ENCODE measurements at places on chromosomes 6 and 20.

DNA sequence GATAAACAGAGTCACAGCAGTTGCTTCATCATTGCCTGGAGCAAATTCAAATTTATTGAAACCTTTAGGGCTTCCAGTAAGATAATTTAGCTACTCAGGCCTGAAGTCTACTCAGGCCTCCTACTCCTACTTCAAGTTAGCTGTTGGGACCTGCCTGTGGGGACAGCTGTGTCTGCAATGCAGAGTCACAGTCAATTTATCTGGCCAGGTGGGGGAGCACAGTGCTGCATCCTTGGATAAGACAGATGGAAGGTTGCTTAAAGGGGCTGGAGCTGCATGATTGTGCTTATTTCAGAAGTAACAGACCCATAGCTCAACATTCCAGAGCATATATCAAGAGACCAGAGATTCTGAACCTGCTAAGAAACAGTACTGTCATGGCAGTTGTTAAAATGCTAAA is 932.1 kb downstream of the QKI start:
- DNase-seq: no peak

- no peak for DNase-seq
Measured at GRCh38 chr6:24838994-24839393, 40.3 kb upstream of the ARMH2 start.

DNA sequence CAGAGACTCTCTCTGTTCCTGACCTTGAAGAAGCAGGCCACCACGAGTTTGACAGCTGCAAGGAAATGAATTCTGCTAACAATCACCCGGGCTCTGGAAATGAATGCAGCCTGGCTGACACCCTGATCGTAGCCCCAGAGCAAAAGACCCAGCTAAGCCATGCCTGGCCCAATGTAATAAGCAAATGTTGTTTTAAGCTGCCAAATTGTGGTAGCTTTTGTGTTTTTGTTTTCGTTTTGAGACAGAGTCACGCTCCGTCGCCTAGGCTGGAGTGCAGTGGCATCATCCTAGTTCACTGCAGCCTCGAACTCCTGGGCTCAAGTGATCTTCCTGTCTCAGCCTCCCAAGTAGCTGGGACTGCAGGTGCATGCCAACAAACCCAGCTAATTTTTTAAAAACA is 3.3 kb upstream of the OXT start:
- no peak for DNase-seq

GRCh38 chr20:7856756-7857155 is 83.5 kb downstream of the HAO1 start:
- no peak for DNase-seq

- DNase-seq: no peak
Measured at GRCh38 chr20:58791286-58791685, 59.4 kb downstream of the GNAS-AS1 start.

GRCh38 chr20:48717095-48717672 is 110.6 kb downstream of the PREX1 start:
- DNase-seq: no peak

DNA sequence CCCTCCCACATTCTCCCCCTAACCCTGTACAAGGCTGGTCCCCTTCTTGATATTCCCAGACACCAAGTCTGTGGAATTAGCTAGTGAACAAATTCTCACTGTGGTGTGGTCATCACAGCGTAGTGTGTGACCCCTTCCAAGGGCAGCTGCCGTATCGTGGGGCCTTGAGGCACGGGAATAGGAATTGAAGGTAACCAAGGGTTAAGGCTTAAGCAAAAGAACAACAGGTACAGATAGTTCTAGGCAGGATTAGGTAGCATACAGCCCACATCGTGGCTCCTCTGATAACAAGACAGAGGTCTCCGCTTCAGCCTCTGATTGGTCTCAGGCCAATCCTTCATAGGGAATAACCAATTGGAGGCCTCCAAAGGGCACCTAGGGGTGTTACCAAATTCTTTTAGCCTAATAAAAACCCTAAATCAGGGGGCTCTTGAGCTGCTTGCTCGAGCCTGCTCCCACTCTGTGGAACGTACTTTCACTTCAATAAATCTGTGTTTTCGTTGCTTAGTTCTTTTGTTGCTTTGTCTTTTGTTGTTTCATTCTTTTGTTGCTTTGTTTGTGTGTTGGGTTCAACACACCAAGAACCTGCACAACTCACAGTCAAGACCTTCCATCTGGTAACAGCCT is 64.7 kb downstream of the GPR6 start:
- DNase-seq: no peak

DNA sequence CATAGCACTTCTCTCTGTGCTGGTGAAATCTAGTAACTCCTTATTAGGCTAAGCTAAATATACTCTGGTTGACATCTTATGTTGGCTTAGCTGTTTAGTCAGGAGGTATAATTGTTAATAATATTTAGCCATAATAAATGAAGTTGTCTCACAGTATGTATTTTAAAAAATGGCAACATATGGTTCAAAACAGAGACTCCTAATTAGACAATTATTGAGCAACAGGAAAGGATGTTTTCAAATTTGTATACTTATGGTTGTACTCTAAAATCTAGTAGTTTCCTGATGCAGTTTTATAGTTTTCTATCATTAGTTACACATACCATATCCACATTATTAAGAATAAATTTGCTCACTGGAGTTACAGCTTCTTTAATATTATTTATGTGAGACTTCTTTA is 150.2 kb downstream of the BCKDHB start:
- no peak for DNase-seq
